Left lobe of liver (tissue), 2 donors: ENCODE measurements at places on chromosomes 2 and 18. TPM values are rescaled to one million over a fixed set of nuclear protein-coding genes. Genes with fewer than 3 reads are reported as not detected.

DNA sequence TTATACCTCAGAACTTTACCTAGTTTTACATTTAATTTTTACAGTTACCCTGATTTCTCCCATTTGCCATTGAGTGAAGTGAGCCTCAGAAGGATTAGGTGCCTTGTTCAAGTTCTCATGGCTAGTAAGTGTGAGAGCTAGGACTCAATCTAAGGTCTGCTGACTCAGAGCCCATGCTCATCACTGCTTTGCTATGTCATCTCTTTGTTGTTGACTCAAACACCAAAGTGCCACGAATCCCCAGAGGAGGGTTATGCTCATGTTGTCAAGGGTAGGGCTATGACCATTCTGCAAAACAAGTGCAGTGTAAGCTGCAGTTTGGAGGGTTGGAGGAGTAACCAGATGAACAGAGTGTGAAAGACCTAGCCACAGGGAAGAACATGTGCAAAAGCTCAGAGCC lies 185.4 kb upstream of the SKOR2 start:
- DNase-seq, result no peak

DNA sequence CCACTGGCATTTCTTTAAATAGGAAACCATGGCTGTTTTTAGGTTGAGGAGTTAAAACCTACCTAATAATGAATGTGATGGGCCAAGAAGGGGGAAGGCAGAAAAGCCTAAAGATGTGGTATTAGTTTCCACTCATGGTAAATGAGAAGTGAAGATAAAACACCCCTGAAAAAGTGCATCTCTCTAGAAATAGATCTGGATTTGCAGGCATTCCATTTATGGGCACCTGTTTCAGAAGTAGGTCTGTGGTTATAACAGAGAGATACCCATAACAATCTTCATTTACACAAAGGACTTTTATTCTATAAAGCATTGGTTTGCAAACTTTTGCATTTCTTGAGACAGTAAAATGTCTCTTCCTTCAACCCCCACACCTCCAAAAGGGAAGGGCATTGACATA lies 62.1 kb downstream of the PRKCE start:
- no peak for DNase-seq

- no peak for DNase-seq
Observed at GRCh38 chr2:157820193-157820592, 55.9 kb downstream of the ACVR1 start.

DNA sequence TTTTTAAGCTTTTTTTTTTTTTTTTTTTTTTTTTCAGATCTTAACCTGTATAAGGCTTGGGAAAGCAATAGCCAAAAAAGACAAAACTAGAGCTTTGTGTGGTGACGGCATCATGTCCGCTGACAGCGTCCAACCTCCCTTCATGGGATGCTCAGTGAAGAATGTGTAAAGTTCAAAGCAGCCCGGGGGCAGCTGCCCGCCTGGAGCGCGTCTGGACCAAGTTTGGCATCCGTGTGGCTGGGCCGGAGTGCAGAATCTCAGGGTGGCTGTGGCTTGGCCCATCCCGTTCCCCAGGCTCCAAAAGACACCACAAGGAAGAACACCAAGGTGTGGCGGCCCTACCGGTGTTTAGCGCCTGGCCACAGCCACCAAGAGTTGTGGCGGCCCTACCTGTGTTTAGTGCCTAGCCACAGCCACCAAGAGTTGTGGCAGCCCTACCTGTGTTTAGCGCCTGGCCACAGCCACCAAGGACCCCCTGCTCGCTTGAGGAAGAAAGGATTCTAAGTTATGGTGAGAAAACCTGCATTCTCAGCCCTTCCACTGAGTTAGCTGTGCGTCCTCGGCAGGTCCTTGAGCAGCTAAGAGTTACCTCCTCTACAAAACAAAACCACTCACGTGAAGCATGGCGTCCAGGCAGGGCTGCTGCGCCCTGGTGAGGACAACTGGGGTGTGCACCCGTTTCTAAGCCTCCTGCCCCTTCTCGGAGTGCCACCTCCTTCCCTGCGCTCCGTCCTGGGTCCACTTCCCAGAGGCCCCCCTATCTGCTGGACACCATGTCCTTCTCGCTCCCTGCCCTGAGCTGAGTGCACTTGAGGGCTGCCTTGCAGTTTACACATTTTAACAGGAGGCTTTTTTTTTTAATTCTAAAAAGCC lies 103.6 kb upstream of the SALL3 start:
- no peak for DNase-seq

The GPR35 gene
- total RNA-seq, result 0.53 TPM

GRCh38 chr2:213664817-213665216 lies 380.6 kb downstream of the SPAG16 start:
- DNase-seq, result no peak
